Forelimb muscle (tissue), 1 donor: ENCODE measurements at places on chromosomes 1 and 21. TPM values are rescaled to one million over a fixed set of nuclear protein-coding genes. Genes with fewer than 3 reads are reported as not detected.

DNA sequence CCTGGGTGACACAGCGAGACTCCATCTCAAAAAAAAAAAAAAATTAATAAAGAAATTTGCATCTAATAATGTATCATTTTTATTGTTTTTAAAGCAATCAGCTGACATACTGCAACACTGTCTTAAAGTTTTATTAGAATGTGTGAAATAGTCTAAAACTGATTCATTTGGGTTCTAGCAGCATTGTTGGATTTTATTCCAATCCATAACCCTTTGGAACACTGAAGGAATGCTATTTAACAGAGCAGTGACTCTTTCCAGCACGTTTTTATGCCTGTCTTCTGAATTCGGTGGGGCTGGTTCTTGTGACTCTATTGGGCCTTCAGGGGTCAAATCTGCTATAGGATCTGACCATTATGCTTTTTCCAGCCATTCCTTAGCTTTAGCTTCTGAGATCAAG lies 18.2 kb upstream of the FMO4 start:
- no peak for DNase-seq

The CRP gene
- not detected for polyA plus RNA-seq

DNA sequence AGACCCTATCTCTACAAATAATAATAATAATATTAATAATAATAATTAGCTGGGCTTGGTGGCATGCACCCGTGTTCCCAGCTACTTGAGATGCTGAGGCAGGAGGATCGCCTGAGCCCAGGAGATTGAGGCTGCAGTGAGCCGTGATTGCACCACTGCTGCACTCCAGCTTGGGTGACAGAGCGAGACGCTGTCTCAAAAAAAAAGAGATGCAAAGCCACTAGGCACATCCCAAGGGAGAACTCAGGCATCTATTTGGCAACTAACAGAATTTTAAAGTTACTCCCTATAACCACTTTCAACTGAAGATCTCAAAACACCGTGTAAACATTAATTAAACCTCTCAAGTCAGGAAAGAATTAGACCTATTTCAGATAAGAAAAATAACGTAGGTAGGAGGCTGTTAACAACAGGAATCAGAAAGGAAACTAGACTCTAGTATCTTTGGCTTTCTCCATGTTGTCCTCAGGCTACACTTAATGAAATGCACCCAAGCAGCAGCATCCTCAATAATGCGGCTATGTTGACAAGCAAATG lies 3.7 kb downstream of the RNF19B start:
- DNase-seq: no peak

The LZIC gene
- 51.5 TPM for polyA plus RNA-seq

- DNase-seq: no peak
Observed at GRCh38 chr1:47561523-47562007, 123.7 kb downstream of the FOXD2 start.

The XKR8 gene
- 7.8 TPM for polyA plus RNA-seq

The TMIGD3 gene
- polyA plus RNA-seq: 0.24 TPM

DNA sequence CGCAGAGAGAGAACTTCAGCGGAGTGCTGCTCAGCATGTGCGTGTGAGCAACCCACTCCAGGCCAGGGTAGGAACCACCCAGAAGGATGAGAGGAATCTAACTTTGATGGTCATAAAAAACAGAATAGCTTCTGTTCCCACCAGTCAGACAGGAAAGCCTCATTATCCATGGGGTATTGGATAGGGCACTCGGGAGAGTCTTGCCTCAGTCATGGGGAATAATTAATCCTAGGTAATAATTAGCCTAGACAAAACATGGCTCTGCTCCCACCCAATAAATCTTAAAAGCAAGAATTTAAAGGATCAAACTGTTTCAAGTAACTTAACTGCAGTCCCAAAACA lies 35.3 kb downstream of the LDLRAD1 start:
- DNase-seq: no peak
